Activated CD8-positive, alpha-beta T cell treated with anti-CD3 and anti-CD28 coated beads for 36 hours (primary cell): ENCODE measurements at places on chromosomes 5 and 9. TPM values are rescaled to one million over a fixed set of nuclear protein-coding genes. Genes with fewer than 3 reads are reported as not detected.

The SOHLH1 gene
- total RNA-seq = not detected

The ST6GALNAC6 gene
- 38.8 TPM for total RNA-seq

The ZDHHC21 gene
- 4.3 TPM for total RNA-seq

The CCL19 gene
- total RNA-seq = not detected

The C9 gene
- total RNA-seq = not detected

The VLDLR gene
- 17.1 TPM for total RNA-seq

GRCh38 chr5:141908796-141909195, 14.9 kb upstream of the DELE1 start:
- no peak overlapping the region for H3K4me3 ChIP-seq
- no peak overlapping the region for H3K27ac ChIP-seq
- DNase-seq = no peak
- H3K36me3 ChIP-seq = no peaks in the 10 kb centered on the region
- peaks cover 18% of the 10 kb centered on the region for H3K27me3 ChIP-seq
- H3K4me1 ChIP-seq = peaks cover 7% of the 10 kb centered on the region

GRCh38 chr5:140318792-140319191, 15.9 kb upstream of the PFDN1 start:
- no peak overlapping the region for H3K27ac ChIP-seq
- no peaks in the 10 kb centered on the region for H3K27me3 ChIP-seq
- no peaks in the 10 kb centered on the region for H3K4me1 ChIP-seq
- no peaks in the 10 kb centered on the region for H3K36me3 ChIP-seq

- DNase-seq = no peak
- H3K4me1 ChIP-seq = no peaks in the 10 kb centered on the region
- no peak overlapping the region for H3K27ac ChIP-seq
- no peak overlapping the region for H3K4me3 ChIP-seq
- H3K27me3 ChIP-seq = no peaks in the 10 kb centered on the region
Measured at GRCh38 chr9:786405-786804, 55.1 kb upstream of the DMRT1 start.

DNA sequence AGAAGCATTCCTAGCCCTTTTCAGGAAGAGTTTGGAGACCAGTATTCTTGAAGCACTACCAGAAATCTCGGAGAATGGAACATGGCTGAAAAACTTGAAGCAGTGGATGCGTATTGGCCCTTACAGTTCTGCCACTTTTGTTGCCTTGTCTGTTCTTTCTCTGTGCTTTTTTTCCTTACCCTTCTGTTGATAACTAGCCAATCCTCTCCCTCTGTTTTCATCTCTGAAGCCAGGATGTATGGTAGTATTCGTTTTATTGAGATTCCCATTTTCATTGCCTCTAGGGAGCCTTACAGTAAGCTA, 564 bp upstream of the CCNH start:
- peak overlapping the region; percentile 93 for H3K4me3 ChIP-seq
- H3K36me3 ChIP-seq = peaks cover 28% of the 10 kb centered on the region
- DNase-seq = no peak
- no peaks in the 10 kb centered on the region for H3K27me3 ChIP-seq

DNA sequence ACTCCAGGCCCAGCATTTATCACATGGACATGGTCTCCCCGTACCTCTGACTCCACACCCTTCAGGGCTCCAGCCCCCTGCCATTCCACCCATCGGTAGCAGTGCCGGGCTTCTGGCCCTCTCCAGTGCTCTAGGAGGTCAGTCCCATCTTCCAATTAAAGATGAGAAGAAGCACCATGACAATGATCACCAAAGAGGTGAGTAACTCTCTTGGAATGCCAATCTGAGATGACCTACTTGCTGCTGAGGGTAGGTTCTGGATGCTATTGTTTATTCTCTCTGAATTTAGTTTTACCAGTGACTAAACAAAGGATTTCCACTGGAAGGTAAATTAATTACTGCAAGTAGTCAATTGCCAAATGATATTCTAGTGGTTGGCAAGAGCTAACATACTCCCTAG, 80.8 kb downstream of the TLE4 start:
- DNase-seq = no peak
- peaks cover 27% of the 10 kb centered on the region for H3K36me3 ChIP-seq
- H3K4me3 ChIP-seq = no peak overlapping the region
- H3K4me1 ChIP-seq = peaks cover 11% of the 10 kb centered on the region
- H3K27me3 ChIP-seq = no peaks in the 10 kb centered on the region

DNA sequence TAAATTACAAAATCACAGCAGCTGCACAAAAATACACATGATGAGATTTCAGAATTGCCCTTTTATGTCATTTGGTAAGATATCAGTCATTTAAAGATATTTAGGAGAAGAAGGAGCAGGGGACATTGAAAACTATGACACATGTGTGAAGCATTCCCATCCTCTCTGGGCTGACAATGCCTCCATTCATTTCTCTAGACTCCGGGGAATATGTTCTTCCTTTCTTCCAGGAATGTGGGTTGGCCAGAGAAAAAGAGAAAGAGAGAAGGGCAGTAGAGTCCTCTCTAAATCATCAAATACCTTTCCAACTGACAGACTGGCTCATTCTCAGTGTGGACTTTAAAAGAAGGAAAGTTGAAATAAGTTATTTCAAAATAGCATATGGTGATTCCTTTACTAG, 205.6 kb upstream of the ADAMTSL1 start:
- no peaks in the 10 kb centered on the region for H3K36me3 ChIP-seq
- no peaks in the 10 kb centered on the region for H3K4me1 ChIP-seq
- H3K27ac ChIP-seq = no peak overlapping the region
- no peak for DNase-seq
- H3K27me3 ChIP-seq = peaks cover 4% of the 10 kb centered on the region

GRCh38 chr5:166436872-166437271, 1854.6 kb upstream of the WWC1 start:
- no peaks in the 10 kb centered on the region for H3K27me3 ChIP-seq
- H3K36me3 ChIP-seq = no peaks in the 10 kb centered on the region

DNA sequence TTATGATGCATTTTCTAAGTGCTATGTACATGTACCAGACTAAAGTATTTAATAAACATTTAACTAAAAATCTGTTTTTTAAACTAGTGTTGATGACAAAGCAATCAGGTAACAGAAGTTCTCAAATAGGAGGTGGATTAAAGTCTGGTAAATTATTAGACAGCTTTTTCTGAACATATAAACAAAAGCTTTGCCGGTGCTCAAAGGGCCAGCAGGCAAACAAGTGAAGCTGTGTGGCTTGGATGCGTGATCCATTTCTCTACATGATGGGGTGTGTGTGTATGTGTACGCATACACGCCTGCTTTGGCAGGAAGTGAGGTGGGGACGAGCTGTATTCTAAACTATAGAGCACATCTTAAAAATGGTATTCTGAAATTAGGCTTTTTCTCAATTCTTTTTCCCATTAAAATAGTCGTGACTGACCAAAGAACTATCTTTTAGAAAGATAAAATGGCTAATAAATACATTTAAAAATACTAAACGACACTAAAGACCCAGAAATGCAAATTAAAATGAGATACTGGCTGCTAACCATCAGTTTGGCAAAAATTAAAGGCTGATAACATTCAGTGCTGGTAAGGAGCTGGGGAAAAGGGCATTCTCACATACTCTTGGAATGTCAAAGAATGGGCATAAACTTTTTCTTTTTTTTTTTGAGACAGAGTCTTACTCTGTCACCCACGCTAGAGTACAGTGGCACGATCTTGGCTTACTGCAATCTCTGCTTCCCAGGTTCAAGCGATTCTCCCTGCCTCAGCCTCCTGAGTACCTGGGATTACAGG, 174.0 kb downstream of the MAPKAP1 start:
- H3K4me3 ChIP-seq = no peak overlapping the region
- no peaks in the 10 kb centered on the region for H3K27me3 ChIP-seq
- H3K27ac ChIP-seq = no peak overlapping the region
- H3K4me1 ChIP-seq = peaks cover 28% of the 10 kb centered on the region
- DNase-seq = no peak

GRCh38 chr5:148807851-148808250, 18.6 kb upstream of the ADRB2 start:
- no peaks in the 10 kb centered on the region for H3K36me3 ChIP-seq
- H3K4me1 ChIP-seq = peaks cover 63% of the 10 kb centered on the region
- H3K4me3 ChIP-seq = no peak overlapping the region
- no peak overlapping the region for H3K27ac ChIP-seq
- H3K27me3 ChIP-seq = no peaks in the 10 kb centered on the region
